Glomerular endothelial cell (primary cell): ENCODE measurements at places on chromosomes 2 and 18.

DNA sequence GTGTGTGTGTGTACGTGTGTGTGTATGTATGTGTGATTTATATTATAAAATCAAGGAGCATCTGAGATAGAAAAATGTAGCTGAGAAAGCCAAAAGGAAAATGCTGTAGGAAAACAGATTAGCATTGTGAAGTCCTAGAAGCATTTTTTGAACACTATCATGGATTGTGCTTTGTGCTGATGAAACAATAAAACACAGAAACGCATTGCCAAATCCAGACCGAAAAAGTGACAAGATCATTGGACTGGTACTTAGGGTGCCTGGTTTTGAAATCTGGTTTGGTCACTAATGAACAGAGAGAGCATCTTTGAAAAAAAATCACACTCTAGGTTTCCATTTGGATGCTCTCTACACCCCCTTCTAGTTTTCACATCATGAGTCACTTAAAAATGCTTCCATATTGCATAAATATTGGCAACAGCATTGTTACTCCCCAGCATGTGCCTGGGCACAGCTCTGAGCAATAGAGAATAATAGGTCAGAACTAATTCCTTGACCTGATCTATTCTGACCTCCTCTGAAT lies 214.6 kb upstream of the LRRTM1 start:
- no peak for DNase-seq

DNA sequence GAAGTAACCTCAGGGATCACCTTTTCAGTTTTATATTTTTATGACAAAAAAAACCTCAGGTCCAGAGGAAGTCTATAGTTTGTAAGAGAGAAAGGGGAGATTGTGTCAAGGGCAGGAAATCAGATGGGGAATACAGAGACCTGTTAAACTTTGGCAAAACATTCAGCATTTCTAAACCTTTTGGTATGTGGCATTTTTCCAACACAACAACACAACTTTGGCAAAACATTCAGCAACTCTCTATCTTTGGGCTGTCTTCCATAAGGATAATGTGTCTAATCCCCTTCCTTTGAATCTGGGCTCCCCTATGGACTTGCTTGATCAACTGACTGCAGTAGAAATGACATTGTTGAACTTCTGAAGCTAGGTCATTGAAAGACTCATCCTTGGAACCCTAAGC lies 220.6 kb upstream of the CCDC68 start:
- DNase-seq: no peak

DNA sequence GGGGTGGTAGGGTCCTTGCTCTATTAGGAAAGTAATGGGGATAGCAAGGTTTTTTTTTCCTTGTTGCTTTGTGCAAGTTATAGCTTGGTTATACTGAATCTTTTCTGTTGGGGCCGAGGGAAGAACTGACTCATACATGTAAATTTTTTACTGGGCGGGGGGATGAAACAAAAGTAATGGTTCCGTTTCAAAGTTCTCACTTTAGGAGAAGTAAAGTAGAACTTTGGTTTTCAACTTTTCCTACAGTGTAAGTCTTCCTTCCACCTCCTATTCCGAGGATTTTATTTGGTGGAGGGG lies 1.1 kb downstream of the AFTPH start:
- DNase-seq: no peak

GRCh38 chr18:24397131-24397693 lies 412 bp downstream of the OSBPL1A start:
- DNase-seq: peak; percentile 63

GRCh38 chr2:158015428-158016076 lies 86.1 kb upstream of the UPP2 start:
- DNase-seq: no peak
